ENCODE measurements at places on chromosomes 5 and 9. TPM values are rescaled to one million over a fixed set of nuclear protein-coding genes. Genes with fewer than 3 reads are reported as not detected.

Gene GNA14
- total RNA-seq, result 28.3 TPM

Gene PCYOX1L
- total RNA-seq, result 10.1 TPM

Gene ROR2
- 3.2 TPM for total RNA-seq

Gene C5orf46
- not detected for total RNA-seq

GRCh38 chr5:168328814-168329213 is 37.4 kb downstream of the WWC1 start:
- no peak for DNase-seq

DNA sequence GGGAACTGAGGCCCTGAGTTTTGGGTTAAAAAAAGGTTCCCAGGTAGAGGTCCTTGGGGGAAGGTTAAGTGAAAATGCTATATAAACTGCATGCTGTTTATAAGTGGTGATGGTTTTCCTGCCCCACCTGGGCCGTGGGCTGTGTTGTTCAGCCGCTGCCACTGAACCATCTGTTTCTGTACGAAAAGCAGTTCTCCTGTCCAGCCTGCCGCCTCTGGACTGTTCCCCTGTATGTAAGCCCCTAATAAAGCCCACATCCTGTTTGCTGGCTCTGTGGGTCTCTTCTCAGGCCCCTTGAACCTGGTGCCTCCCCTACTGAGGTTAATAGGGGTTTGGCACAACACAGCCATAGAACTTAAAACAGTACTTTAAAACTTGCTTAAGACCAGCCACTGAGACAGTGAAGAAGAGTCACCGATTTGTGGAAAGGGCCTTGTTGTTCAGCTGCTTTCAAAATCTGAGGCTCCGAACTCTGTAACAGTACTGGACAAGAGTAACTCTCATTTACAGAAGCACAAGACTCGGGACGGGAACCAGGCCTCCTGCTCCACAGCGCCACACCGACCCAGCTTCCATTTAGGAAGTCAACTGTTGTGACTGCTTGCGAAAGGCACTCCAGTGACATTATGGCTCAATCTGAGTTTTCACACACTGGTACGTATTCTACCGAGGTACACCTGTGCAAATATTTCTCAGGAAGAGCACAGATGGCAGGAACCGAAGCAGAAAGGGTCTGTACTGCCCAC is 192.5 kb downstream of the CDK5RAP2 start:
- DNase-seq, result no peak

GRCh38 chr5:110112348-110112747 is 422.6 kb downstream of the MAN2A1 start:
- DNase-seq, result no peak

DNA sequence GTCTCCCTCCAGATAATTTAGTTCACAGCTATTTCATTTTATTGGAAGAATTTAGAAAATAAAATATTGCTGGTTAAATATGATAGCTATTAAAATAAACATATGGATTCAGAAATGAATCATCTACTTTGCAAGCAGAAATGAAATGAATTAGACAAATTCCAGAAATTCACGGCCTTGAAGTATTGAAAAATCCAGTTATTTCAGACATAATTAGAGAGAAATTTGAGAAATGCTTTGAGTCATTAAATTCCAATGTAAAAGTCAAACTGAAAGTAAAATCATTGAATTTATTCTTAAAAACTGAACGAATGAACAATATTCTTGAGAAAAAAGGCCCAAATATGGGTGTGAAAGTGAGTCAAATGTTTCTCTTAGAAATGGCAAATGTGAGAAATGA is 632.6 kb upstream of the EDIL3 start:
- DNase-seq, result no peak

DNA sequence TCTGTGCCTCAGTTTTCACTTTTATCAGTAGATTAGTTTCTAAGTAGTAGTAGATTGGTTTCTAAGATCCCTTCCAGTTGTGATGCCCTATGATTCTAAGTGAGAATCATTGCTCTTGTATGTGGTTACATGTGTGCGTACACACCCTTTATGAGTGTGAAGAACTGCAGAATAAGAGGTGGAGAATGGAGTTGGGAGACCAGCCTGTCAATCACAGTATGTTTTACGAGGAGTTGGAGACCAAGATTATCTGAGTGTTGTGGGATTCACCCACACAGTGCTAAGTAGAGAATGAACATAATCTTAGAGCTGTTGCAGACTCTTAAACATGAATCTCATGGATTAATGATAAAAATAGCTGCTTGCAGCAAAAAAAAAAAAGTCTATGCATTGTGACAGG is 37.6 kb downstream of the KIF24 start:
- DNase-seq, result no peak
